ENCODE measurements at places on chromosomes 1 and 21. TPM values are rescaled to one million over a fixed set of nuclear protein-coding genes. Genes with fewer than 3 reads are reported as not detected.

The MRAP gene
- total RNA-seq: 0.26 TPM

The SEC22B gene
- 53.2 TPM for total RNA-seq

The ZNF648 gene
- total RNA-seq: not detected

The RASAL2 gene
- 6.4 TPM for total RNA-seq

The CTH gene
- total RNA-seq: 9.7 TPM

The LEFTY2 gene
- total RNA-seq: not detected

The LYPD8 gene
- not detected for total RNA-seq

The LCE3D gene
- total RNA-seq: not detected

The CENPL gene
- total RNA-seq: 16.0 TPM

The TBX15 gene
- 0.99 TPM for total RNA-seq

The IGSF21 gene
- not detected for total RNA-seq

The TDRD5 gene
- not detected for total RNA-seq

The GJC2 gene
- total RNA-seq: 13.4 TPM

The VWA5B1 gene
- not detected for total RNA-seq

The CYP4Z1 gene
- total RNA-seq: not detected

The FMO1 gene
- 0.77 TPM for total RNA-seq

The C1orf185 gene
- not detected for total RNA-seq

The CYP4A11 gene
- not detected for total RNA-seq

The OBSCN gene
- total RNA-seq: 14.4 TPM

The OR6N1 gene
- total RNA-seq: not detected

- no peak for DNase-seq
Observed at GRCh38 chr1:20555758-20556120, 3.4 kb downstream of the FAM43B start.

- DNase-seq: no peak
Observed at GRCh38 chr1:168127503-168127902, 9.2 kb downstream of the GPR161 start.

- DNase-seq: no peak
Observed at GRCh38 chr21:31176725-31177124, 138.4 kb upstream of the KRTAP19-8 start.

GRCh38 chr1:53927376-53927881, 18.1 kb downstream of the IFT25 start:
- DNase-seq: no peak

GRCh38 chr1:76989976-76990375, 122.7 kb downstream of the ST6GALNAC5 start:
- no peak for DNase-seq

DNA sequence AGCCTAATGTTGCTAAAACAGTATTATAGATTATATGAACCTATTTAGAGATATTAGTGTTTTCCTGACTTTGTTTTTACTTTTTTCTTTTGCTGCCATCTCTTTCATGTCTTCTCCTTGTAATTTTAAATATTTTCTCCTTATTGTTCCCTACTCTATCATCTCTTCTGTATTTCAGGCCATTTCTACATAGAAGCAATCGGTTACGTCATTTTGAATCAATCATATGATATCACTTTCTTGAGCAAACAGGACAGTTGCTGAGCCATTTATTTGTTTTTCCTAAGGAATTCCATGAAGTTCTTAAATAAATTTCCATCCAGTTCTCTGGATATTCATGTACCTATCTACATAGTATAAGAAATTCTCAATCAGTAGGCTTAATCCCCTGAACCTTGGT, 287.2 kb downstream of the NUF2 start:
- no peak for DNase-seq

DNA sequence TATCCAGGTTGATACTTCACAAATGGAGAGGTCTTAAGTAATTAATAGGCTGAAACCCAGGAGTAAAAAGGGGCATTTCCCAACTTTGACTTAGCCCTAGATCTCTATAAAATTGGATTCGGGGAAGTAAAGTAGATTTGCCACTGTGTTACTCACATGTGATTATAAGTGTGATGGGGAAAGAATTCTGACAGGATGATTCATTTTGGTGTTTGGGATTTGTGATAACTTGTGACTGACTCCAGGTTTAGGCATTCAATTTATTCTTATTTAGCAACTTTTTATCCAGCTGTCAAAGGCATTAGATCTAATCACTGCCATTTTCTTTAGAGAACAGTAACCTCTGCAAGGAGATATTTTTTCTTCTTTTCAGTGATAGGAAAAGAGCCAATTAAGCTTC, 175.5 kb downstream of the ASTN1 start:
- DNase-seq: peak; percentile 74

DNA sequence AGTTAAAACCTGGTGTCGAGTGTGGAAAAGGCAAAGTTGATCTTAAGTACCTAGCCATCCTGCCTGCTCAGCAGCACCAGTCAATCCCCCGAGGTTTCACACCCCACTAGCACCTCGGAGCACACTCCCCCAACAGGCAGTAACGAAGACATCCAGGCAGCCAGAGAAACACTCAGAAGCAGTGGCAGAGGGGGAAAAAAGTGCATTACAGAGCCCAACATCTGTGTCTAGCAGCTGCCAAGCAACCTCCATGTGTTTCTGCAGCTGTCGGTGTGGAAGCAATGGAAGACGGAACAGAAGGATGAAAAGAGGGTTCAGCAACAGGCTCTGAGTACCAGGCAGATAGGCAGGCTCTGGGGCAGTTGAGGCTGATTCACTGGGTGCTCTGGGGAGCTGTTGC, 73.4 kb upstream of the PROX1 start:
- DNase-seq: no peak

DNA sequence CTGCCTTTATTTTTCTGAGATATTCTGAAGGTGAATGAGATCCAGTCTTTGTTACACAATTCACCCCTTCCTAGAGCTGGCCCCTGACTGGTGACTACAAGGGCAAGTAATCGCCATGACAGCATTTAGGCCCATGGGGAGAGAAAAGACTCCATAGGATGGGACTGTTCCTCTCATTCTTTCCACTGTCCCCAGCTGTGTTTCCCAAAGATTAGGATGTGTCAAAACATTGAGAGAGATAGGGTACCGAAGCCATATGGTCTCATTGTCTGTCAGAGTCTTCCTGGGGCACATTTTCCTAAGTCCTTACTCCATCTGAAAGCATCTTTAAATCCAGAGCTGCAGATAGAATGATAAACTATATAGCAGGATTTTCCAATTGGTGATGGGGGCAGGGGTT, 423.5 kb downstream of the OMA1 start:
- no peak for DNase-seq

DNA sequence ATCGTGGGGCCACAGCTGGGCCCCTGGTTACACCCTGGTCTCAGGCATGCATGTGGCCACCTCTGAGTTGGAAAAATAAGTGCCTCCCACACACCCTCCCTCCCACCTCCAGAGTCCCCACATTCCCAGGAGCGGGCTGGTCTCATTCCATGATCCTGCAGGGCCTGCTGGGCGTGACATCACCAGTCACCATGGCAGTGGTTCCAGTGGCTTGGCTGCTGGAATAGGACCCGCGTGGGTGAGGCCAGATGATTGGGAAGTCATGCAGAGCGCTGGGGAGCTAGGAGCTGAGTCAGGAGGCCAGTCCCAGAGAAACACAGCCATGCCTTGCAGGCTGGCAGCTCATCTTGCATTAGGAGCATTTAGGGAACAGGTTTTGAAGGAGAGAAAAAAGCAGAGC, 125.4 kb upstream of the TMEM51 start:
- DNase-seq: peak; percentile 98

DNA sequence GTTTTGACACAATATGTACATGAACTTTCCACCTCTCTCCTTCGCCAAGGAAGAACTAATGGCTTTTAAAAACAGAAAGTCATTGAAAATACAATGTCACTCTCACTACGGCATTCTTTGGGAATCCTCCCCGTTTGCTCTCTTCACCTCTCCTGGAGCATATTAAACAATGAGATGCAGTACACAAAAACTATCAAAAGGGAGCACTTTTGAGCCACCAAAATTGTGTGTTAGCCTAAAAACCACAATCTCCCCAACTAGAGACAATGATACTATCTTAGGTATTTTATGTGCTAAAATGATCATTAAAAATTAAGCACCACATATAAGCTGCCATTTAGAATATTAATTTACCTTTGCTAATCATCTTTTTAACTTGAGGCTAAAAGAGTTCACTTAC, 425.5 kb downstream of the KCTD3 start:
- DNase-seq: peak; percentile 51

- no peak for DNase-seq
Observed at GRCh38 chr1:34137411-34137810, 27.6 kb downstream of the CSMD2 start.

GRCh38 chr1:43566382-43567044, 35.8 kb downstream of the PTPRF start:
- DNase-seq: no peak

DNA sequence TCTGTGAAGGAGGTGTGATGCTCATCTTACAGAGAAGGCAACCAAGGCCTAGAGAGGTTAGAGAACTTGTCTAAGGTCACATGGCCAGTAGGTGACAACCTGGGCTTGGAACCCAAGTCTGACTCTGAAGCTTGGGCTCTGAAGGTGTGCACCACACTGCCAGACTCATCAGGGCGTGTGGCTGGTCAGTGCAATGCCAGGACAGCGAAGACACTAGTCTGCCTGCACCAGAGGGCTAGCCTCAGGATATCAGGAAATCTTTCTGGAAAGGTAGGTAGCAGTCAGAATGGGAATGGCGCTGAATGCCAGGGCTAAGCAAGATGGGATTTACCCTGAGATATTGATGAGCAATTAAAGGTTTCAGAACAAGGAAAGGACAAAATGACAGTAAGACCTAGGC, 34.9 kb downstream of the ELK4 start:
- no peak for DNase-seq

DNA sequence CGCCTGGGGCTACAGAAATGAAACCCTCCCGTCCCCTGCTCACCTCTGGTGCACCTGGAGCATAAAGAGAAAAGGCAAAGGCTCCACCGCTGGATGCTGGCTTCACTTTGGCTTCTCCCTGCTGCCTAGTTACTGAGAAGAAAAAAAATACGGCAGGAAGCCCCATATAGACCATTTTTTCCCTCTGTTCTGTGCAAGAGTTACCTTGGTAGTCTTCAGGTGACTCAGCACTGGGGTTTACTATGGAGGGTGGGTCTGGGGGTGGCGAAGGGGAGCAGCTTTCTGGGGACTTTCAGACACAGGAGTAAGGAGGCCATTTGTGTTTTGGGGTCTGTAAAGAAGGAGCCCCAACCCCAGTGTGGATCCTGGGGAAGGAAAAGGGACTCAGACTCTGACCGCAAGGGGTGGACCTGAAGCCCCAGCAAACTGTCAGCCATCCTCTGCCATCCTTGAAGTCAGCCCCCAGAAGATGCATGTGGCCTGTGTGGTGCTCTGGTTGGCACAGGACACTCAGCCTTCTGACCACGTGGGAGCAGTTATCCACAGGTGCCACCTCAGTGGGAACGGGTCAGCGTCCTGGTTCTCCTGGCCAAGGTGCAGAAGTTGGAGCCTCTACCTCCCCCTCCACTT, 25.9 kb upstream of the EPS8L3 start:
- no peak for DNase-seq

GRCh38 chr1:113542221-113542701, 151.9 kb downstream of the MAGI3 start:
- DNase-seq: peak; percentile 62

DNA sequence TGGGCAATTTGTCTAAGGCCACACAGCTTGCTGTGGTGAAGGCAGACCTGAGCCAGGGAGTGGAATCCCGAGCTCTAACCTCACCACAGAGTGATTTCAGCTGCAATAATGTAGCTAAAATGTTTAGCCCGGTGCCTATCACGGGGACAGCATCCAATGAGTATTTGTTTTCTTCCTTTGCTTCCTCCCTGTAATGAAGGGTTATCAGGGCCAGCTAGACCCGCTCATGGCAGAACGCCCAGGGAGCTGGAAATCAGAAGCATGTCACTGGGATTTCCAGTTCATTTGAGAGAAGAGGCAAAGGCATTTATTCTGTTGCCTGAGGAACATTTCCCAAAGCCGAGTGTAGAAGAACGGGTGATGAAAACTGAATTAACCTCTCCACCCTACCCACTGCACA, 183.1 kb downstream of the ZSCAN20 start:
- DNase-seq: no peak

DNA sequence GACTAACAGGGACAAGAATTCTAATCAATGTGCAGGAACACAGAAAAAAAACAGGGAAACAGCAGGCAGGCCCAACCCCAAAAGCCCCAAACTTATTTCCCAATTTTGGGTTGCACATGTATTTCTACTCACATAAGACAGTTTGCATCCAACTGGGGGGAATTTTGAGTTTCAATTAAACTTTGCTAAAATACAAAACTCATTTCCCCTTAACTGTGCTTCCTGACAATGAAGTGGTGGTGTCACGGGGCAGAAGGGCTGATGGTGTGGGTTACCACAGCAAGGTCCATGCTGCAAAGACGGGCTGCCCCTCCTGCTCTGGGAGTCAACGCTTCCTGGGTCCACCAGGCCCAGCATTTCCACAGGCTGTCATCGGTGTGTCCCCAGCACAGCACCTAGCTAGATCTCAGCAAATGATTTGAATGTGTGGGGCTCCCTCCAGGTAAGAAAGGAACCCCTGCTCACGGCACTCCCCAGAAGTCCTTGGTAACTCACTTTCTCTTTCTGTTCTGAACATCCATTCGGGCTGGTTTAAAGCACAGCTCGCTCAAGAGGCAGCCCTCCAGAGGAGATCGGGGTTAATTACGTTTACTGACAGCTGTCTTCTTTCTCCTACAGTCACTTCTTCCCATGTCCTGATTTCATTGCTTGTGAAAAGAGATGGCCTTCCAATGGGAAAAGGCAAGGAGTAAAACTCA, 27.4 kb downstream of the HIVEP3 start:
- DNase-seq: peak; percentile 70

- DNase-seq: no peak
Observed at GRCh38 chr1:64513545-64513944, 43.6 kb downstream of the CACHD1 start.

DNA sequence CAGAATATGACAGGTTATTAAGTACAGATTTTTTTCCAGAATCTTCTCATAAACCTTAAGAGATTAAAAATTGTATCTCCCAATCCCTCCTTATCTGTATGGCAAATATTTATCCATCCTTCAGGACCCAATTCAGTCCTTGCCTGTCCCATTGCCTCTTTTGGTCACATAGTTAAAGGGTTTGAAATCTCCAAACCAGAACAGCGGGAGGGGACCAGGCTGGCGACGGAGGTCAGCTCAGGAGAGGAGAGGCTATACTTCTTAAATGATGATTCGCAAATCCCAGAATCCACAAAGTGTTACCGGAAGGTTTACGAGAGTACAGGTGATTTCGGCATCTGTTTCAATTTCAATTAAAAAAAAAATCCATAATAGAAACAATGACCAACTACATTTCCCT, 572.7 kb downstream of the SMYD3 start:
- no peak for DNase-seq

GRCh38 chr1:61753998-61754508, 11.8 kb downstream of the PATJ start:
- no peak for DNase-seq

Measured in fibroblast of lung (primary cell).